ENCODE measurements at places on chromosomes 7 and 10.

DNA sequence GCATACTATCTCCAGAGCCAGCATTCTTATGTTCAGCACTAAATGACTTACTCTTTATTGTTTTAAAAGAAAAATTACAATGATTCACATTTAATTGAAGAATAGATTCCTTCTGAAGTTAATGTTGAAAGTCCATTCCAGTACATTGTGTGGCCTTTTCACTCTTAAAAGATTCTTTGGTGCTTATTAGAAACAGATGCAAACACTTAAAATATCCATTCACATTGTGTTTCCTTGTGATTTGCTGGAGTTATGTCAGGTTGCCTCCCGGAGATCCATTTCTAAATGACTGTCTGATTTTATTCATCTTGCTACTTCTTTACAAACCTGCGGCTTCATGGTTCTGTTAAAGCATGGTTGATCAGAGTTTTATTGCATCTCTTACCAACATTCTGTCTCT lies 152.8 kb downstream of the FOXP2 start:
- DNase-seq, result no peak

DNA sequence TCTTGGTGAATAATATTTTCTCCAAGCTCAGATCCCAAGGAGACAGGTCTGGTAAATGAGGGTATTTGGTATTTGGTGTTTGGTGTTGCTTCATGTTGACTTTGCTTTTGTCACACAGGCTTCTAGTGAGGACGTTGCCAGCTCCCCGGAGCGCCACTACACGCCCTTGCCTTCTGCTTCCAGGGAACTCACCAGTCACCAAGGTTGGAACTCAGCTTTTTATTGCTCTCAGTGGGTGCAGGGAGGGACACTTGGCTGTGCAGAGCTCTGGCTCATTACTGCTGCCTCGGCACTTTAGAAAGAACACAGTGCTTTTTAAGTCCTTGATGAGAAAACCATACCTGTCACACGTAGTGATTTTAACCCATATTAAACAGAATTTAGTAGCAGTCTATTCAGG lies 892.9 kb downstream of the LRMDA start:
- no peak for DNase-seq

DNA sequence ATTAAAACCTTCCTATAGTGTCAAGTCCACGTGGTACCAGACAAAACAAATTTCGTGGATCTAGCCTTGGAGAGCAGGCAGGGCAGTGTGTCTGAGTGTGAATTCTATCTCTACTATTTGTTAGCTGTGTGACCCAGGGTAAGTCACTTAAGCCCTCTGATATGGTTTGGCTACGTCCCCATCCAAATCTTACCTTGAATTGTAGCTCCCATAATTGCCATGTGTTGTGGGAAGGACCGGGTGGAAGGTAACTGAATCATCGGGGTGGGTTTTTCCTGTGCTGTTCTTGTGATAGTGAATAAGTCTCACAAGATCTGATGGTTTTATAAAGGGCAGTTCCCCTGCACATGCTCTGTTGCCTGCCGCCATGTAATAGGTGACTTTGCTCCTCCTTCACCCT lies 2.8 kb upstream of the NPFFR1 start:
- no peak for DNase-seq

- no peak for DNase-seq
These were observed 498.3 kb downstream of the GFRA1 start for GRCh38 chr10:115774721-115775120.

DNA sequence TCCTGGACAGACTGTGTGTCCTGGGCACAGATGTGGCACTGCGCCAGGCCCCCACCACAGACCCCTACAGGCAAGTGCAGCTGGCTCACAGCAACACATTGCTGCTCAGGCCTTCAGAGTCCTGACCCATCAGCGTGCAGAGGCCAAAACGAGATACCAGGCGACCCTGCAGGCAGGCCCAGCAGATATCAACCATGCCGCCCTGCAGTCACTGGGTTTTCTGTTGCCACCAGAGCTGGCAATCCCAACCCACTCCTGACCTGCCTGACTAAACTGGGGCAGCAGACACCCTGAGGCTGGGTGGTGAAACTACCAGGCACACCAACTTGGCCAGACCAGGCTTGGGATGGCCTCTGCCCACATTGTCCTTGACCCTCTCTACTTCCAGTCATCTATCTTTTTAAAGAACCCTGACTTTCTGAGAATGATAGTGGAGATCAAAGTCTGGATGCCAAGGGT lies 20.3 kb downstream of the ZCCHC24 start:
- DNase-seq, result no peak

- DNase-seq, result no peak
These were observed 58.8 kb downstream of the INSIG1 start for GRCh38 chr7:155356323-155357105.

DNA sequence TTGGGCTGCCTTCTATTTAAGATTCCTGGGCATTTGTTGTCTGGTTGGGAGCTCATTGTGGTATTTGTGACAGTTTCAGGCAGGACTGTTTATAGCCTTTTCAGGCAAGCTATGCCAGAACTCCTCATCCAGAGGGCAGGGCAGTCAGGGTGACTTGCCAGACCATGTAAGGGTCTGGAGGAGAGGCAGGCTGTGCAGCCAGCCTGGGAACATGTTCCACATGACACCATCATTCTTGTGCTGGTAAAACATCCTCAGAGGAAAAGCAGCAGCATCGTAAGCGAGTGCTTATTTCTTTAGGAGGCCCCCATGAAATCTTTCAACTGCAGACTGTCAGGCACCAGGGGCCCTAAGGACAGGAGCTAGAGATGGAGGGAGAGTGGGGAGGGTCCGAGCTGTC lies 44.0 kb upstream of the SORBS1 start:
- DNase-seq, result no peak

All from NCI-H2029 (cell line).